Stimulated activated CD4-positive, alpha-beta T cell treated with anti-CD3 and anti-CD28 coated beads, Interleukin-12 subunit alpha, Interleukin-12 subunit beta, amount 100 ng/mL, for 4 hours (primary cell): ENCODE measurements at places on chromosomes 1 and 21.

GRCh38 chr1:26239936-26240335, 5.9 kb downstream of the CEP85 start:
- no peak for DNase-seq

GRCh38 chr21:42669041-42669440, 15.6 kb downstream of the PDE9A start:
- DNase-seq, result no peak

DNA sequence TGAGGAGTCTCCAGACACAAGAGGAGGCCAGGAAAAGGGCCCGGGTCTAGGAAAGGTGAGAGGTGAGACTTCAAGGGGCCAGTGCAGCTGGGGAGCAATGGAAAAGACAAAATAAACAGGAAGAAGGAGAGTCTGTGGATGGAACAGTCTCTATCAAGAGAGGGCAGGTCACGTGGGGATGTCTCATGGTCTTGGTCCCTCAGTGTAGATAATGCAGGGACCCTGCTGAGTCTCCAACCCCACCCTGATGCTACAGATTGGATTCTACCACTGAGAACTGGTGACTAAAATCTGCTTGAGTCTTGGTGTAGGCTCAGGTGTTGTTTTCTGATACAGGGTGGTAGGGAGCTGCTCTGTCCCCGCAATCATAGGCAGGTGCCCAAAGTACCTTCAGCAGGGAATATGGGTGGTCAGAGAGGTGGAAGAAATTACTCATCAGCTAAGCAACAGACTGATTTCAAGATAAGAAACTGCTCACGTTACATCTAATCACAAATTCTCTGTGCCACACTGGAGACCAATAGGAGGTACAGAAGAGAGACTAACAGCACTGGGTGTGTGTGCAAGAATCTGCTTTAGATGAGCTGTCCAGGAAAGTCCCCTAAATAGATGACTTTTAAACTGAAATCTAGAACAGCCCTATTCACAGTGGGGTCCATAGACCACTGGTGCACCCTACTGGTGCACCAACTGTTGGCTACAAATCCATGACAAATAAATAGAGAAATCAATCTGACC, 101.5 kb upstream of the TLR5 start:
- DNase-seq, result no peak

DNA sequence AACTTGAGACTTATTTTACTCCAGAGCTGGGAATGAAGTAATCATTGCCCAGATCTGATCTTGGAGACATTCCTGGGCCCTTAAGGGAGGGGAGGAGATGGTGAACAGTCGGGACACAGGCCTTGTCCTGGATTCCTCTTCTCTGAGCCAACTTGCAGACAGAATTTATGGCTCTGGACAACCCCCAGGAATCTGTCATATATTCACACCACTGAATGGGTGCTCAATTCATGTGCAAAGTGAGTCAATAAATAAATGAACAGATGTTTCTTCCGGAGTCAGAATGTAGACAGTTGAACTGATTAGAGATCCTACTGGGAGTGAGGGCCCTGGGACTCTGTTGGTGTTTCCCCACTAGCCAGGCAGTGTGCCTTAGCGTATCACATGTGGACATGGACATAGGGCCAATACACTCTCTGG, 2.6 kb downstream of the TUFT1 start:
- DNase-seq, result no peak

- DNase-seq, result no peak
Observed at GRCh38 chr1:54947540-54947939, 32.9 kb upstream of the TMEM61 start.

DNA sequence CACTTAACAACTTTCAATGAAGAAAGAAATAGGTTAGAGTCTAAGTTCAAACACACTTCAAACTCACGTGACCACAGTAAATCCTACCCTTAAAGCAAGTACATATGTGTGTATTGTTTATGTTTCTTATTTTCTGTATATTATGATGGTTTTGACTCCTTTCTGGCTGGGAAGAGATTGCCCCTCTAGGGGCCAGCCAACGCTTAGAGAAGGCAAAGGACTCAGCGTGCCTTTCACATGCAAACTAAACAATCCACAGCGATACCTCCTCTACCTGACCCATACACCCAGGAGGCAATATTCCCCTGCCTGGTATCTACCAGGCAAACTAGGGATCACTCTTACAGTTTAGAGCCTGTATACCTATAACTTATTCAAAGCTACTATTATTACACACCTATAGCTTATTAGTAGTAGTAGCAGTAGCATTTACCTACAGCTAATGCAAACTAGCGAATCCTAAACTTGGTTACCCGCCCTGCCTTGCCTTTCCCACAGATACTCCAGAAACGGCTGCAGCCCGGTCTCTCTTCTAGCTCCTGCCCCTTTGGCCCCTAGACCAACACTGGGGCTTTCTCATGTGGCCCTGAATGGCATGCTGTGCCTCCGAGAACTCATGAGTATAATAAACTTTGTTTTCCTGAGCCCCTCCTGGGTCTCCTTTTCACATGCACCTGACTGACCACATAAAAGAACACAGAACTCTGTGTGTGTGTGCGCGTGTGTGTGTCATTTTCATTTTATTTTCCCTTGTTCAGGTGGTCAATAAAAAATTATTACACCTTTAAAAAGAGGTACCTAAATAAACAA, 14.0 kb downstream of the NRIP1 start:
- DNase-seq, result no peak

DNA sequence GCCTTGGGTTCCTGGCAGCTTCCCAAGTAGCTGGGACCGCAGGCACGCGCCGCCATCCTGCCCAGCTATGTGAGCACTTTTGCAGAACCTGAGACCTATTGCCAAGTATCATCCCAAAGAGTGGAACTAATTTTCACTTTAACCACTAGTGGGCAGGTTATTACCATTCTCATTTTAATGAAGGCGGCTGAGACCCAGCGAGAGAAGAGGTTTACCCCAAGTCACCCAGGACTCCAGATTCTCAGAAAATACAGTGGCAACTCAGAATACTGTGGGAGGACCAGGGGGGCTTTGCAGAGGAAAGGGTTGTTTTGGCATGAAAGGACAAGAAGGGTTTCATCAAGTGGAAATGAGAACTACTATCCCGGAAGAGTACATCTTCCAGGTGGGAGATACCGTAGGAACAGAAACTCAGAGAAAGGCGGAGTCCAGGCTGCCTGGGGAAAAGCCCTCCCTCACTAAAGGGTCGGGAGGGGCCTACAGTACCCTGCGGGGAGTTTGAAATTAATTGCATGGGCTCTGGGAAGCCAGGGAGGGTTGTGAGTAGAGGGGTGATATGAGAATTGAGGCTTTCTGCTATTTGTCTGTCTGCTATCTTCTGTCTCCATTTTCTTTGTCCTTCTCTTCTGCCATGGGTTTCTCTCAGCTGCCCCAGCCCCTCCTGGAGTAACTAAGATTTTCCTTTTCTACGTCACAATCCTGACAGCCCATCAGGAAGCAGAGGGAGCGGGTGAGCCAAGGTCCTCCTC, 7.2 kb upstream of the SEMA4A start:
- peak; percentile 32 for DNase-seq

GRCh38 chr21:14687268-14687625, 141.1 kb upstream of the SAMSN1 start:
- DNase-seq, result no peak

- no peak for DNase-seq
Observed at GRCh38 chr1:29907596-29907995, 671.3 kb downstream of the PTPRU start.

DNA sequence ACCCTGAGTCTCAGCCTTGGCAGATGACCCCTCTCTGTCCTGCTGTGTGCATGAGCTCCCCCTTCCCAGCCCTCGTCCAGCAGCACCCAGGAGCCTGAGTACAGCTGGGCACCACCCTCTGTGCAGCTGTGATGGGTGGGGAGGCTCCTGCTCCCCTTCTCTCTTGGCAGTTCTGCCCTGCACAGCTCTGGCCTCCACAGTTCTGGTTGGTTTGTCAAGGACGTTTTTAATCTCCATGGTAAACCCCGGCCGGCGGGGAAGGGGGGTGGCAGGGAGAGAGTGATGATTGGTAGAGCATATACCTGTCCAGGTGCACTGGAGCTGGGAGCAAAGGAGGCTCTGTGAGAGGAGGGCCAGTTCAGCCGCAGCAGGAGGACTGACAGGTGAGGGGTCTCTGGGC, at the start of gene CLCNKA:
CLCNKA (plus strand) TSS at position 356 of the 400 bp plus-strand sequence. CDS start 584 bp downstream, outside the sequence.
- DNase-seq, result no peak

GRCh38 chr1:93061895-93062792, 16.9 kb upstream of the MTF2 start:
- peak; percentile 12 for DNase-seq

DNA sequence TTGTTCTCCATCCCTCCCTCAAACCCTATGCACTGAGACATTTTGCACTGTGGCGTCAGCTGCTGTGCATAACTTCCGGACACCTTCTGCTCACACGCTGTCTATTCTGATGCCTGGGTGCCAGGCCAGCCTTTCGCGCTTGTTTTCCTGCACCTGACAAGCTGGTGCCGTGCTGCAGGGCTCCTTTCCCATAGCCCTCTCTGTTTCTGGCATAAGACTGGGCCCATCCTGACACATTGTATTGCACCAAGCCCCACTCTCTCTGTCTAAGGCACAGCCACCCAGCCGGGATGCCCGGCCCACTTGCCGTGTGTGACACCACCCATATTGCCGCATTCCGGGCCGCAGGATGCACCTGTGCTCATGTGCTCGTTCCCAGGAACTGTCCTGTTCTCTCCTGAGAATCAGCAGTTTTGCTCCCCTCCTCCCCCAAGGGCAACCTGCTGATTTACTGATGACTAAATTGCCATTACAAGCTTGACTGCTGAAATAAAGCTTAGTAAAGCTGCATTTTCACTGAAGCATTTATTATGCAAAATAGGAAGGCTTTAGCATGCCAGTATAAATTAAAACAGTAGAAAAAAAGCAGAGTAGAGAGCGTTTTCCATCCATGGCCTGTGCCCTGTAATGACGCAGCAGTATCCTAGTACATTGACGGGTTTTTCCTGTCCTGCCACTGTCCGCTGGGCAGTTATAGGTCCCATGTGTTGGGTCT, 88.0 kb downstream of the CD247 start:
- no peak for DNase-seq

DNA sequence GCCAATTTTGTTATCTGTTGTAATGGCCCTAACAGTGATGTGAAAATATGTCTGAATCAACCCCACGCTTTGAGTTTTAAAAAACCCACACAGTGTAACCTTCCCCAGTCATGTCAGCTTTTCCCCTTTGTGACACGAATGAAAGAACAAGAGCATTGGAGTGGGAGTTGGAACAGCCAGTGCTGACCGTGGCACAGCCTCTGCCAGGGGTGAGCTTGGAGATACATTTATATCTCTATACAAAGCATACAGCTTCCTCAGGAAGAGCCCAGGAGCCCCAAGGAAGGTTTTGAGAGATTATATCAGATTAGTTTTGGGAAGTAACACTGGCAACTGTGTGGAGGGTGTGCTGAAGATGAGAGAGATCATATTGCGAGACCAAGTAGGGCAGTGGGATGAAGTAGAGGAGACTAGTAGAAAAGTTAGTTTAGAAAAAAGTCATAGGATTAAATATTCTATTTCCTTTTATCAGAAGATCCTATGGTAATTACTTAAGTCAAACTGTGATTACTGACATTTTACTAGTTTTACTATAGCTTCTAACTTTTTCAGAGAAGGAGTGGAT, 15.9 kb downstream of the LRRC8B start:
- peak; percentile 20 for DNase-seq

- DNase-seq, result no peak
Observed at GRCh38 chr1:87706779-87707228, 378.1 kb downstream of the LMO4 start.

- no peak for DNase-seq
Observed at GRCh38 chr1:47514229-47514628, 76.4 kb downstream of the FOXD2 start.

DNA sequence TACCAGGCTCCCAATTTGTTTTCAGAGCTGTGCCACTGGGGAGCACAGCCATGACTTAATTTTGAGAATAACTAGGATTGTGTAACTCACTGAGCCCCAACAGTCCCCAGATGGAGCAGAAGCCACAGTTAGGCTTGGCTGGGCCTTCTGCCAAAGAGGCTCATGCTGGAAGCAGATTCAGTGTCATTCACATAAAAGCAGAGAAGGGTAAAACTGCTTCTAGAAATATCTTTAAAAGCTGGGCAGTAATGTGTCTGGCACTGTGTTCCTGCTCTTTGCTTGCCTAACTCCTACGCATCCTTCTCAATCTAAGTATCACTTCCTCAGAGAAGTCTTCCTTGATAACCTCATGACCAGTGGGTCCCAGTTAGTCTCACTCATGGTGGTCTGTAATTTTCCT, 20.3 kb downstream of the STK40 start:
- DNase-seq, result no peak

DNA sequence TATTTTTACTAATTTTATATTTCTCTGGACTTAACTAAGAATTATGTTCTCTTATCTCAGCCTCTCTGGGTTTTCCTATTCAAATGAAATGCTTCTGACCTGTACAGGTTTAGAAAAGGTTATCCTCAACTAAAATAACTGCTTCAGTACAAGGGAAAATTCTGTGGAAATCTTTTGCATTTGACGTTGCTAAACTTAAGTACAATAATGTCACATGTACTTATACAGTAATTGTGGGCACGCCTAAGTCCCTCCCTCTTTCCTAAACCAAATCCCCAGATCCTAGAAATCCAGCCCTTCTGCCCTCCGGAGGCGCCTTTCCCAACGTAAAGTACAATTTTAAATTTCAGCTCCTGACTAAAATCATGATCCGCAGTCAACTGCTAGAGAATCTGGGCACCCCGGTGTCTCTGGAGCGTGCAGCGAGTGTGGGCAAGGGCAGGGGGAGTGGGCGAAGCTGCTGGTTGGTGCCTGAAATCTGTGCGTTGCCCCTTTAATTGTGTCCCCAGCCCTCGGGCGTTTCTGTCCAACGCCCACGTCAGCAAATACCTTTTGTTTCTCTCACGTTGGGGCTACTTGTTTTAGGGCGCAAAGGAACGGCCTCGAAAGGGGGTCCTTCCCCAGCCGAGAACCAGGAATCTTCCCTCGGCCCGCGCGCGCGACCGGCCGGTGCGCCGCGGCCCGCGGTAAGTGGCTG, at the start of gene ZBTB8A:
ZBTB8A (plus strand) TSS at position 541 of the 697 bp plus-strand sequence. CDS start 53,505 bp downstream, outside the sequence.
- peak; percentile 5 for DNase-seq

DNA sequence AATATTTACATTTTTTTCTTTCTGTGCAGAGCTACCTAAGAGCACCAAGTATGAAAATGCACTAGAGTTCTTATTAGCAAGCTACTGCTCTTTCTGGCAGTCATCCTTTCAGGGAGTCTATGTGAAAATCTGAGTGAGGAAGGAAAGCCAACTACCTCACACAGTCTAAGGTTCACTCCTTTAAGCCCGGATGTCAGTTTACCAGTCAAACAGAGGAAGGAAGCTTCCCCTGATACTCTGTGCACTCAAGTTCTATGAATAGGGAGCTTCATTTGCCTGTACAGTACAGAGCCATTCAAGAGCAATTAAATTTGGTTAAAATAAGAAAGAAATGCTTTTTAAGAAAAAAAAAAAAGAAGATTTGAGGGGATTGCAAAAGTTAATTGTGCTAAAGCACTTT, 6.9 kb downstream of the COL11A1 start:
- no peak for DNase-seq

GRCh38 chr1:24745711-24746413, 615 bp downstream of the CLIC4 start:
- DNase-seq, result peak; percentile 10

DNA sequence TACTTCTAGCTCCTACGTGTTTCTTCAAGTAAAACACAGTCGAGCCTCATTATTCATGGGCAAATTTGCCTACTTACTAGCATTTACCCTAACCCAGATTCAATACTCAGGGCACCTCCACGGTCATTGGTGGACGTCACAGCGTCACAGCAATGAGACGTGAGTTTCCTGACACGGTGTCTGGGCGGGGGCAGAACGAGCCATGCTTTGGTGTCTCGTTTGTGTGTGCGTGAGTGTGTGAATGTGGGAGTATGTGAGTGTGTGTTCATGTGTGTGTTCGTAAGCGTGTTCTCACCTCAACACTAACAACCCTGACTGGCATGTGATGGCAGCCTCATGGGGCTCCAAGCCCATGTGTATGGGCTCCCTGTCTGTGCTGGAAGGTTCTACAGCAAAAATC, 17.5 kb upstream of the COL18A1 start:
- DNase-seq, result no peak
